Neural progenitor cell (in vitro differentiated cells): ENCODE measurements at places on chromosomes 1 and 21.

GRCh38 chr1:68723791-68724190 is 226.9 kb upstream of the DEPDC1 start:
- no peak for DNase-seq

DNA sequence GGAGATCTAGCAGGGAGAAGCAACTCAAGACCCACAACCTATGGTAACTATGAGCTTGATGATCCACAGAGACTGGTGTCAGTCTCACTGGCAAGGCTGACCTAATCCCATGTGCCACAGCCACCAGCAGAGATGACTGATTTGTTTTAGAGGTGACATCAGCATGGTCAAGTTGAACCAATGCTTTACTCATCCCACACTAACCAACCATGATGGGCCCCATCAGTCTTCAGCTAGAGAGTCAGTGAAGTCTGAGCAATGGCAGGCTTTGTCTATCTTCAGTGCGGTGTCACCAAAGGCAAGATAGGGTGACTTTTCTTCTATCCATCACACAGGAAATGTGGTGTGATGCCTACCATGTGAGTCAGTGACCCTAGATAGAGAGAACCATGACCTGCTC is 1470.7 kb downstream of the NCAM2 start:
- DNase-seq: no peak

GRCh38 chr1:212295579-212295978 is 10.4 kb downstream of the PPP2R5A start:
- DNase-seq: no peak

- DNase-seq: no peak
Measured at GRCh38 chr21:26534517-26534916, 38.6 kb downstream of the CYYR1 start.

DNA sequence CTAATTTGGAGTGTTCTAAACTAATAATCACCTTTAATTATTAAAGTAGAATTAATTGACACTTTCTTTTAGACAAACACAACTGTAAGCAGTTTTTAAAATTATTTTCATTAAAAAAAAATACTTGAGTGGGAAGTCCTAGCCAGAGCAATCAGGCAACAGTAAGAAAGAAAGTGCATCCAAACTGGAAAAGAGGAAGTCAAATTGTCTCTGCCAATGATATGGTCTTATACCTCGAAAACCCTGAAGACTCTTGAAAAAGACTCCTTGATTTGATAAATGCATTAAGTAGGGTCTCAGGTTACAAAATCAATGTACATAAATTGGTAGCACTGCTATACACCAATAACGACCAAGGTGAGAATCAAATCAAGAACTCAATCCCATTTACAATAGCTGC is 83.0 kb upstream of the GADD45A start:
- DNase-seq: no peak
